ENCODE measurements at places on chromosomes 6 and 20.

GRCh38 chr20:15380770-15381169 is 1043.4 kb upstream of the FLRT3 start:
- DNase-seq = no peak

DNA sequence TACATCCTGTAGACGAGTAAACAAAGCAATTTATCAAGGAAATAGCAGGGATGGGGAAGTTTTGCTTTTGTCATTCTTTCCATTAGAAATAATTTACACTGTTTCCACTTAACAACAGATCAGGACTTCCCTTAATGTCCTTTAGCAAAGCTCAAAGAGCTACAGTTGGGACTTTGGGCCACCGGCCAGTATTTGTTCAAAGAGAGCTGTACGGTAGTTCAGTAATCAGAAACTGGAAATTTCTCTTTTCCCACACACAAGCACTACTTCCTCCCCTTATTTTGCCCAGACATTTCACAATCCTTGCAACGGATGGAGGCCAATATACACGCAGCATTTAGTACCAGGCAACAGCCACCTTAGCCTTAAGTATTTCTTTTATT is 12.1 kb upstream of the HINT3 start:
- DNase-seq = no peak

DNA sequence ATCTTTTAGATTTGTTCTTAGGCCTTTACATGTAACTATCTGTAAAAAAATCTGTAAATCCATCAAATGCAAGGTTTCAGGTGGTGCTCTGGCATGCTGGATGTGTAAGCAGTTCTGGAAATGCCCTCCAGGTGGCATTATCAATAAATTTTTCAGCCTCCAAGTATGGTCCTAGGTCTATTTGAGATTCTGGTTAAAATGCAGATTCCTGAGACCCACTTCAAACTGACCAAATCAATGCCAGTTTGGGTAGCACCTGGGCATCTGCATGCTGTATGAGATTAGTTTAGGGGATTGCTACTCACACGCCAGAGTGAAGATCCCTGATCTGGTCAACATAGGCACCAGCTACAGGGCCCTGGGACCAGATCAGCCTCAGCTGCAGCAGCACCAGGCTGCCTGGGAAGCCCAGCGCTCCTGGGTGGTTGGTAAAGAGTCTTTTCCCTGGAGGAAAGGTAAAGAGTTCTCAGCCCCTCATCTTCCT is 507.3 kb upstream of the CITED2 start:
- DNase-seq = no peak

GRCh38 chr20:1292620-1293019 is 26.5 kb downstream of the SNPH start:
- DNase-seq = no peak

DNA sequence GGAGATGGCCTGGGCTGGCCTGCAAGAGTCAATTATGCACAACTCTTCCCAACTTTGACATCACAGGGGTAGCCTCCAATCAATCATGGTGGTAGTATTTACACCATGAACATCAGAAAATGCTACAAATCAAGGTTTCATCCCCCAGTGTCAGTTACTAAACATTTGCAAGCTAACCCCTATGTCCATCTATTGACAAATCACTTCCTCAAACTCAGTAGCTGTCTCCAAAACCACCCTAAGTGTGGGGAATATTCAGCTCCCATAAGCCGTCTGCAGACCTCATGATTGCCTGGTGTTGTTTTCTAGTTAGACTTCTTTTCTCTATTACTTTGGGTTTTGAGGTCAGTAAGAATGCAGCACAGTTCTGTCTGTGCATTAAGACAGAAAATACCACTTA is 200.8 kb upstream of the RIN2 start:
- DNase-seq = no peak

GRCh38 chr6:146149770-146150169 is 120.9 kb downstream of the GRM1 start:
- DNase-seq = no peak

GRCh38 chr20:19465536-19465935 is 253.1 kb downstream of the SLC24A3 start:
- no peak for DNase-seq

GRCh38 chr6:129786548-129786947 is 74.6 kb downstream of the TMEM244 start:
- DNase-seq = no peak

DNA sequence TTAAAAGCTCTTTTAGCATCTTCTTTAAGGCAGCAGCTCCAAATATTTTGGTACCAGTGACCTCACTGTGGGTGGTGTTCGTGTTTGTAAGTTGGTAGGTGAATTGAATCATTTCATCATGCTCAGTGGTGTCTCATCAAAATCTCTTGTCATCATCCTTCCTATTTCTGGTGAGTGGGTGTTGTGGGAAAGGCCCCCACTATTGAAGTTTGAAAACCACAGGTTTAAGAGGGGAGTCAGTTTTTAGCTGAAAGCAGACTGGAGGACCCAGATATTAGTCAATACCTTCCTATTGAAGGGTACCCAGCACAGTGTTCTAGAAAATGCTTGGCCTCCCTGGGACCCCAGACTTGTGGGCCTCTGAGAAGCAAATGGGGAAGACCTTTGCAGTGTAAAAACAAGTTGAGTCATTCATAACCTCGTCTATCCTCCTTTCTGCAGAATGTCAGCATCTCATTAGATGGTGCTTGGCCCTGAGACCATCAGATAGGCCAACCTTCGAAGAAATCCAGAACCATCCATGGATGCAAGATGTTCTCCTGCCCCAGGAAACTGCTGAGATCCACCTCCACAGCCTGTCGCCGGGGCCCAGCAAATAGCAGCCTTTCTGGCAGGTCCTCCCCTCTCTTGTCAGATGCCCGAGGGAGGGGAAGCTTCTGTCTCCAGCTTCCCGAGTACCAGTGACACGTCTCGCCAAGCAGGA is 3.7 kb downstream of the PIM1 start:
- DNase-seq = peak; percentile 64

DNA sequence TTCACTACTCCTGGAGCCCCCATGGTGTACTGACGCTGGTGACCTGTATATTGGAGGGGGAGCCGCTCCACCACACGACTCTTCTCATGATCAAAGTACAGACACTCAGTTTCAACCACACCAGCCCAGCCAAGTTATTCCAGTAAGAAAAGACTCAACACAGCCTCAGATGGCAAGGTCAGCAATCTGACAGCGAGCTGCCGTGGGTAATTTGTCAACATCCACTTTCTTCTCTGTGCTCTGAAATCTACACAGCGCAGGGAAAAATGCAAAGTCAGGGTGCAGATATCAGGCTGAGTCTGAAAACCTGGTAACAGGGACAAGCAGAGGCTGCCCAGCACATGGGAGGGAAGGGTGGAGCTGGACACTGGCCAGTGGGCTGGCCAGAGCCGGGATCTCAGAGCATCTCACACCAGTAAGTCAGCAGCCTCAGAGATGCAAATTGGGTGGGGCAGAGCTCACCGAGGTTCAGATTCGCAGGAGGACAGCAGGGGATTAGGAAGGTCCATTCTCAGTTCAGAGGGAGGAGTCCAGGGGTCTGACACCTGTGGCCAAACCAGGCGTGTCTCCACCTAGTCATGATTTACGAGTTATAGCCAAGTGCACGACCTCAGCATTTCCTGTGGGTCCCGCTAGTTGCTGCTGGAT is 44.5 kb upstream of the RPS6KA2 start:
- no peak for DNase-seq

DNA sequence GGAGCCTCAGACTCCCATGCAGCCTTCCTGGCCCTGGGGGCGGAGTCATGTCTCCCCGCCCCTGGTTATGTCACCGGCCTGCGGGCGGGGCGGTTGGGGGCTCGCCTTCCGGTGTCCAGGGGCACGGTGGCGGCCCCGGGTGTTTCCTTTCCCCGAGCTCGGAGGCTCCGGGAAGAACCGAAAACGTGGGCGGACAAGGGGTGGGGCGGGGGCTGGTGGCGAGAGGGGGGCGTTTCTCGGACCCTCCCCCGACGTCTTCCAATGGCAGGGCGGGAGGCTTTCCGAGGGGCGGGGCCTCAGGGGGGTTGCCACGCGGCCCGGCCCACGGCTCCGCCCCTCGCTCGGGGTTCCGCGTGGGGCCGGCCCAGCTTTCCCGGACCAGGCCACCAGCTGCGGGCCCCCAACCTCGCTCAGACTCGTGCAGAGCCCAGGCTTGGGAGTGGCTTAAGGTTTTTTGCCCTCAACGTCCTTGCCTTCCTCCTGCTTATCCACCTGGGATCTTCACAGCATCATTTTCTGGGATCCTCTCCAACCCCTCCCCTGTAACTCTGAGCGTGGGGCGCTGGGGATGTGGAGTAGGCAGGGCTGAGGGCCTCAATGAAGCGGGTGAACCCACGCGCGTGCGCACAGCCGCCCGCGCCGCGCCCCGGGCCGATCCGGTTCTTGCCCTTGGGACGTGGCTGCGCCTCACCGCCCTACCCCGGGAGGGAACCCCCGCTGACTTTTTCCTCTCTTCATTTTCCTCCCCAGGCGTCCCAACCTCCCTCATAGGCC is 2.1 kb upstream of the NRN1 start:
- peak; percentile 73 for DNase-seq

GRCh38 chr6:11228935-11229654 is 3.4 kb downstream of the NEDD9 start:
- DNase-seq = no peak

- no peak for DNase-seq
Observed at GRCh38 chr6:148110925-148111324, 231.7 kb upstream of the SASH1 start.

DNA sequence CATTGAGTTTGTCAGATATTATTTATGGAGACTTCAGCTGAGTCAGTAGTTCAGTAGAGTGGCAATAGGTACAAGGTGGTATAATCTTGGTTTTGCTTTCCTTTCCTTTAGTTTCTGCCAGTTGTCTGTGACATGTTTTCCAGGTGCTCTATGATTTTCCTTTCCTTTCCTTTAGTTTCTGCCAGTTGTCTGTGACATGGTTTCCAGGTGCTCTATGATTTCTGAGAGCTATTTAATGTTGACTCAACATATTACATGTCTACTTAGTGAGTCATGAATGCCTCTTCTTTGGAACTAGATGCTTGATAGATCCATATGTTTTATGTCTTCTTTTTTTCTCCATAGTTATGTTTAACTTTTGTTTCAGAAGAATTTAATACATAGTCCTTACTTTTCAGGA is 186.4 kb upstream of the DEFB112 start:
- DNase-seq = no peak

- no peak for DNase-seq
Observed at GRCh38 chr6:48388044-48388443, 277.0 kb upstream of the PTCHD4 start.

GRCh38 chr6:31651602-31652191 is 764 bp downstream of the BAG6 start:
- peak; percentile 64 for DNase-seq

DNA sequence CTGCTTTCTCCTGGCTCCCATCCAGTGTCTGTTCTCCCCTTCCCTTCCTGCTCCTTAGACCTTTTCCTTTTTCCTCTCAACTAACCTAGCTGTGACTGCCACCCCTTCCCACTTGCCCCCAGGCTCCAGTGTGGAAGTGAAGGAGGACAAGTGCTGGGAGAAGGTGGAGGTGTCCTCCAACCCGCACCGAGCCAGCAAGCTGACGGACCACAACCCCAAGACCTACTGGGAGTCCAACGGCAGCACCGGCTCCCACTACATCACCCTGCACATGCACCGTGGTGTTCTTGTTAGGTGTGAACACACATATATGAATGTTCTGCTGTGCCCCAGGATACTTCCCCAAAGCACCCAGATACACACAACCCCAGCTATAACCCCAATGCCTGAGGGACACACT is 18.5 kb downstream of the CUL9 start:
- no peak for DNase-seq

- no peak for DNase-seq
Observed at GRCh38 chr6:98067375-98067774, 767.0 kb upstream of the POU3F2 start.

GRCh38 chr6:76644231-76644630 is 571.8 kb upstream of the IMPG1 start:
- no peak for DNase-seq

GRCh38 chr20:5402903-5403531 is 86.3 kb upstream of the PROKR2 start:
- DNase-seq = peak; percentile 5

- DNase-seq = no peak
Observed at GRCh38 chr6:16200321-16200883, 38.0 kb upstream of the GMPR start.

DNA sequence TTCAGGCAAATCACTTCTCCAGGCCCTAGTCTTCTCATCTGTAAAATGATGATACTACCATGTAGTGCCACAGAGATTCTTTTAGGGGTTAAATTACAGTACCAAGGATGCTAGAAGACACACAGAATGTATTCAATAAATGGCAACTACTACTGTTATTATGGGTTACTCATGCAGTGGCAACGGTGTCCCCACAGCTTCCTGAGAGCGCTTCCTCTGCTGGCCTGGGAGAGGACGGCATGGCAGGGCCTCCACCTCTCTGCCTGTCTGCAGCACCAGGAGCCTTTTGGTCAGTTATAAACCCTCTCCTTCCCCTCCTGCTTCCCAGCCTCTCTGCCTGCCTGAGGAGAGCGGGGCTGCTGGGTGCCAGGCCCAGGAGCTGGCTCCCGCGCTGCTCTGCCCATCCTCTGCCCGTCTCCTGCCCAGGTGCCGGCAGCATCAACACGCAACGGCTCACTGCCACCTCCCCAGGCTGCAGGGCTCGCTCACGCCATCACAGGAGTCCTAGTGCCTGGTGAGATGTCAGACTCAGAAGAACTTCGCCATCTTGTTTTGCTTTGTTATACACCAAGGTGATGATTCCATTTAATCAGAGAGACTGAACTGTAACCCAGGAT is 170.6 kb downstream of the FOXC1 start:
- no peak for DNase-seq

- DNase-seq = no peak
Observed at GRCh38 chr6:136306466-136306865, 16.8 kb upstream of the BCLAF1 start.

GRCh38 chr6:168407842-168408241 is 33.1 kb upstream of the SMOC2 start:
- no peak for DNase-seq

DNA sequence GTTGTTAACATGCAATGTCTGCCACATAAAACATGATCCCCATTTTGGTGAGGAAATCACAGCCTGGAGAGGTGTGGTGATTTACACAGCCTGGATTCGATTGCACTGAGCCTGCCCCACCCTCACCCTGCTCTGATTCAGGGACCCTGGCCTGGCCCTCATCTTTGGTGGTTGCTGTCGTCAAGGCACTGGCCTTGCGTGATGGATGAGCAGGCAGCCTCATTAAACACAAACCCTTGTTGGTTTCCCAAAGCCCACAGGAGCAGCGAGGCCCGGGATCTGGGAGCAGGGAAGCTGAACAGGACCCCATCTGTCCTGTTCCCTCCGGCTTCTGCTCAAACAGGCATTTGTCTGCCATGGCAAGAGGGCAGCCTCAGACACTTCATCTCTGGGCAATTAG is 70.8 kb downstream of the CHMP4B start:
- DNase-seq = no peak

DNA sequence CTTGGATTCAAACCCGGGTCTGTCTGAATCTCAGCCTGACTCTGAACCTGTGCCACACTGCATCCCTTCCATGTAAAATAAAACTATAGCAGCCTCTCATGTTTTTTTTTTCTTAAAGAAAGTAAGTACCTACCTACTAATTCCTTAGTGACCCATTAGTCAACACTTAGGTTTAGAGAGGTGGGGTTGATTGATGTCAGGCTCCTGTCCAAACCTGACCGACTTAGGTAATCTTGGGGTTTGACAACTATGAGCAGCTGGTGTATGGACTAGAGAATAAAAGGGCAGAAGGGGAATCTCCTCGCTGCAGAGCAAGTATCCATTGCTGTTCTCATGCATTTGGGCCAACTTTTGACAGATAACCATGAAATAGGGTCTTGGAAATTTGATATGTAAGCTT is 6.5 kb downstream of the NKAIN2 start:
- no peak for DNase-seq

GRCh38 chr20:6618051-6618450 is 149.4 kb upstream of the BMP2 start:
- DNase-seq = no peak

Measured in stimulated activated CD4-positive, alpha-beta T cell treated with anti-CD3 and anti-CD28 coated beads, Interleukin-1b, Interleukin-23, amount 100 ng/mL, for 48 hours (primary cell).